ENCODE measurements at places on chromosomes 5 and 9.
A peak's percentile ranks its signal among the peaks of the same experiment; 100 is the strongest.

DNA sequence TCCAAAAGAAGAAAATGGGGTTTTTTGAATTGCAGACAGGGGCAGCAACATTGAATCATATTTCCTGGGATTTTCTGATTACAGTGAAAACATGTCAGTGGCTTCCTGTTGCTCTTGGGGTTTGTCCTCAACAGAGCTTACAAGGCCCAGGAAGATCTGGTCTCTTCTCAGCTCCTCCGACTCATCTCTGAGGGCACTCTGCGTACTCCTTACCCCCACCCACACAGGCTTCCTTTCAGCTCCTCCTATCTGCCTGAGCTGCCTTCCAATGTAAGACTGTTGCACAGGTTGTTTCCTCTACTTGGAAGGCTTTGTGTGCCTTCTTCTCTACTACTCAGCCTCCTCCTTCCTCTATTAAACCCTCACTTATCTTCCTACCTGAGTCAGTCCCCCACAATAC, 245.1 kb upstream of the MEF2C start:
- DNase-seq, result no peak

- DNase-seq, result no peak
These were observed 29.8 kb downstream of the TNFAIP8 start for GRCh38 chr5:119385536-119386128.

GRCh38 chr5:55597014-55597981, 62.5 kb upstream of the PLPP1 start:
- DNase-seq, result no peak

DNA sequence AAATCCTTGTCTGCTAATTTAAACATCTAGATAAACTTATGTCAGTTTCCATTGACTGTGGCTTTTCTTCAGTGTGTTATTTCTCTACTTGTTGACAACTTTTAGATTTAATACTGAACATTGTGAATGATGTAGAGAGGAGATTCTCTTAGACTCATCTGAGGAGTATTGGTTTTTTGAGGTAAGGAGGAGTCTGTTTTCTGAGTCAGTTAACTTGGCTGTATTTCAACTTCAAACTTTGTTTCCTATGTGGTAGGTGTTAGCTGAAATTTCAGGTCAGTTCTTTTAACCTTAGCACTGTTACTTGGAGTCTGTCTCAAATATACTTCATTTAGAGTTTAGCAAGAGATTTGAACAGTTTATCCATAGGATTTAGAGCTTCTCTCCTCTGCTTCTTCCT, 67.9 kb downstream of the XRCC4 start:
- no peak for DNase-seq

- DNase-seq, result no peak
These were observed 44.3 kb downstream of the GLRA1 start for GRCh38 chr5:151880324-151880723.

GRCh38 chr9:130782886-130783530, 52.0 kb upstream of the ABL1 start:
- DNase-seq, result no peak

DNA sequence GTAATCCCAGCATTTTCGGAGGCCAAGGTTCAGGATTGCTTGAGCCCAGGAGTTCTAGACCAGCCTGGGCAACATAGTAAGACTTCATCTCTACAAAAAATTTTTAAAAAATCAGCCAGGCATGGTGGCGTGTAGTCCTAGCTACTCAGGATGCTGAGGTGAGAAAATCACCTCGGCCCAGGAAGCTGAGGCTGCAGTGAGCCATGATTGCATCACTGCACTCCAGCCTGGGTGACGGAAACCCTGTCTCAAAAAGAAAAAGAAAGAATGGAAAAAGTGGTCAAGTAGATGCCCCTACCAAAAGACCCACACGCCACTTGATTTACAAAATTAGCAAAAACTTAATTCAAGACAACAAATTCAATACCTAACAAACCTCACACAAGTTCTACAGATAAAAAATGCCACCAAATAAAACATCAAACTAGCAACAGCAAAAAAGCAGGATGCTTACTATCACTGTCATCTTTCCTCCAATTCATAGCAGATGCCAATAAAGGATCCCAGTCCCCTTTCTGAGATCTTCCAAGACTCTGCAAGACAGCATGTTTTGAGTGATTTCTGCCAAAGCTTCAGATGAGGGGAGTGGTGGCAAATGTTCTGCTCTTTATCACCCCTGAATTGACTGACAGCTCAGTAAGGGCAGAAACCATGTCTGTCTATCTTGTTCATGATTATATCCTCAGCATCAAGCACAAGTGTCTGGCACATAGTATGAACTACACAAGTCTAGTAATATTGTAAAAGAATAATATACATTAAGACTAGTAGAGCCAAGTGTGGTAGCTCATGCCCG, 34.2 kb upstream of the TESK1 start:
- DNase-seq, result peak; percentile 30

DNA sequence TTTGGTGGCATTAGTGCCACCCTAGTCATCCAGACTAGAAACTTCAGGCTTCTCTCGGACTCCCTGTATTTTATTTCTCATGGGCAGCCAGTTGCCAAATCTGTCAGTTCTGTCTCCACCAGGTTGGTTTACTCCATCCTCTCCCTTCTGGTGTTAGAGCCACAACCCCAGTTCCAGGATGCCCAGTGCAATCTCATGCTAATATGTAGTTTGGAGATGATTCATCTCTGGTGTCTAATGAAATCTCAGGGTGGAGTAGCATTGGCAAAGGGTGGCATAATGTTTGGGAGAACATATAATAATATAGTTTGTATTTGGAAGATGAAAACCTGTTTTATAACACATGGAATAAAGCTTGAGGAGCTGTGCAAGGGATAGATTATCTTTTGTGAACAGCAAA, 30.2 kb downstream of the SLC46A2 start:
- no peak for DNase-seq

DNA sequence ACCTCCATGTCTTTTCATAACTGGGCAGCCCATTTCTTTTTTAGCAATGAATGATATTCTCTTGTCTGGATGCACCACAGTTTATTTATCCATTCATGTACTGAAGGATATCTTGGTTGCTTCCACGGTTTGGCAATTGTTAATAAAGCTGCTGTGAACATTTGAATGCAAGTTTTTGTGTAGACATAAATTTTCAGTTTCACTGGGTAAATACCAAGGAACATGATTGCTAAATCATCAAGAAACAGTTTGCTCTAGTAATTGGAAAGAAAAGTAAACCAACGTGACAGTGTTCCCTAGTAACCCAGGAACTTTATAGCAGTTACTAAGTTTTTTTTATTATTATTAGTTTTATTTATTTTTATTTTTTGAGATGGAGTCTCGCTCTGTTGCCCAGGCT, 100.4 kb downstream of the VPS13A start:
- DNase-seq, result no peak

GRCh38 chr5:81398741-81399140, 4.8 kb upstream of the ACOT12 start:
- no peak for DNase-seq

- no peak for DNase-seq
These were observed 711.8 kb upstream of the CTNND2 start for GRCh38 chr5:12616093-12616492.

- DNase-seq, result no peak
These were observed 43.6 kb downstream of the ENC1 start for GRCh38 chr5:74596927-74597326.

- DNase-seq, result no peak
These were observed 264.3 kb upstream of the KCNN2 start for GRCh38 chr5:114097570-114097969.

DNA sequence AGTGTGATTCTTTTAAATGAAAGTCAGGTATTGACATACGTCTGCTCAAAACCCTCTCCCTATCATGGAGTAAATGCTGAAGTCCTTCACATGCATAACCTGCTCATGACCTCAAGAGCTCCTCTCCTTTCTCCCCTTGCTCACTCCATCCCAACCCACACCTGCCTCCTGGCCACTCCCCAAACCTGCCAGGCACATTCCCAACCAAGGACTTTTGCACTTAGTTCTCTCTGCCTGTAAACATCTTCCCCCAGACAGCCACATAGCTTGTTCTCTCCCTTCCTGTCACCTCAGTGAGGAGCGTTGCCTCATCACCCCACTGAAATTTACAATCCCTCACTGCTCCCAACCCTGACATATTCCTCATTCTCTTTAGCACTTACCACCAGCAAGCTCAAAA, 8.7 kb downstream of the SETD9 start:
- no peak for DNase-seq

DNA sequence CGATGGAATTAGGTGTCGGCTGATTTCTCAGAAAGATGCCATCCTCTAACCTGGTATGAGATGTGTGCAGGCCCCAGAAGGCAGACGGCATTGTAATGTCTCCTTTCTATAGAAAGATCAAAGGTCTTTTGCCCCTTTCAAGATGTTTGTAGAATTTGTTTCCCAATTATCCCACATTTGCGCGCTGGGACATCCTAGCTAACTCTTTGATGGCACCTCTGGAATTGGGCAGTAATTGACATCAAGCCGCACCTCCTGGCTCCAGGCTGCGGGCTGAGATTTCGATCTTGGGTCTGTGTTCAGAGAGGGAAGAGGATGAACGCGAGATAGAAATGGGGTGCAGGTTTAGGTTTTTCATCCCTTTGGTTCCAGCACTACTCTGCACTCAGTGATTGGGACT, 84.8 kb upstream of the LMX1B start:
- DNase-seq, result no peak

- DNase-seq, result no peak
These were observed 71.1 kb downstream of the TNC start for GRCh38 chr9:115046824-115047223.

GRCh38 chr5:139946006-139946405, 97.1 kb downstream of the NRG2 start:
- DNase-seq, result no peak

DNA sequence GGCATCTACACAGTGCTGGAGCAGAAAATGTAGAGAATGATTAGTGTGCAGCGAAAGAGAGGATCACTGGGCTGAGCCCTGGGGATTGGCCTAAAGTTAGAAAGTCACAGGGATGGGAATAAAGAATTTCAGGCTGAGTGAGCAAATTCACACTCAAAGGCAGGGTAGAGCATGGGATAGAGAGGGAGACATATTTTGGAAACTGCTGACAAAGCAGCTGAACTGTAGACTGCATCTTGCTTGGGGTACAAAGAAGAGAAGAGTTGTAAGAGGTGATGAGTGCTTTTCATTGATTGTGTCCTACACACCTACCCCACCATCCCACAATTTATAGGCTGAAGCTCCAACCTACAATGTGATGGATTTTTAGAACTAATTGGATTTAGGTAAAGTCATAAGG, 677.8 kb downstream of the TAF11L14 start:
- no peak for DNase-seq

GRCh38 chr5:109496112-109496511, 86.3 kb upstream of the PJA2 start:
- no peak for DNase-seq

- DNase-seq, result no peak
These were observed 16.0 kb upstream of the AFF4 start for GRCh38 chr5:132979367-132979940.

DNA sequence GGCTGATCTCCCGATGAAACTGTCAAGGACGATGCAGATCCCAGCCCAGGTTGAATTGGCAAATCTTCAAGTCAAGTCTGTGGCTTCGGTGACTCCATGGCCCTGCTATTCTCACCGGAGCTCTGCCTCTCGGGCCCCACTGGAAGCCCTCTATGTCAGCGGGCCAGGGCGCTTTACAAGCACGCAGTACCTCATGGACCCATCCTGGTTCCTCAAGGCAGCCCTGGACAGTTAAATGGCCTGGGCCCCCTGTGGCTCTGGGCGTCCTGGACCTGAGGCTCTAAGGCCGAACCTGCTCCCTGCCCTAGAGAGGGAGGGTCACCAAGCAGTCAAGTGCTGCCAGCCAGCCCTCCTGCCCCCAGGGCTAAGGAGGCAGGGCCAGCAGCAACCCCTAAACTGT, 45.3 kb downstream of the STC2 start:
- DNase-seq, result no peak

DNA sequence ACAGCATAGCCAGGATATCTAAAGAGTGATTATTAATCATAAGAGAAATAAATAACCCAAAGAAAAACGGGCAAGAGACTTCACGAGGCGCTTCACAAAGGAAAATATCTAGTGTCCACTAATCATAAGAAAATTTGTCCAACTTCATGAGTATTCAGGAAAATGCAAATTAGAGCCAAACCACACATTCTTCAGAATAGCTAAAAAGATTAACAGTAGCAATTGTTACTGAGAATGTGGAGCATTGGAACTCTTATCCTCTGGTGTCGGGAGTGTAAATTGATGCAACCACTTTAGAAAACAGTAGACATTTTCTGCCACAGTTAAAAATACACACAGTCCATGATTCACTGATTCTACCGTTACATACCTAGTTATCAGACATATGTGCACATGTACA, 145.7 kb downstream of the CWC27 start:
- no peak for DNase-seq

GRCh38 chr5:119019949-119020348, 31.6 kb upstream of the DTWD2 start:
- DNase-seq, result no peak

GRCh38 chr9:135608294-135608998, 30.9 kb downstream of the GLT6D1 start:
- DNase-seq, result no peak

DNA sequence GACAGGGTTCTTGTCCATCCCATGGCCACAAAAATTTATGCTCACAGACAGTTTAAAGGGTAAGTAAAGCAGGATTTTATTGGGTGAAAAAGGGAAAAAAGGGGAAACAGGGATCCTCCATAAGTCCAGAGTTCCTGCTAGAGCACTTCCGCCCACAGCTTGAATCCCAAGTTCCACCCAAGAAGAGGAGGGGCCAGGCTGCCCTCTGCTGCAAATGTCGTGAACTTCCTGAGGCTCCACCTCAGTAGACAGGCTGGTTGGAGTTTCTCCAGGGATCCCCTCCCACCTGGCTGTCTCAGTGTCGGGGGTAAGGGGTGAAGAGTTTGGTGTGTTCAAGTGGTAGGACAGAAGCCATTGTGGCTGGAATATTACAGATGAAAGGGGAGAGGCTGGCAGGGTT, 275.0 kb upstream of the SGCD start:
- no peak for DNase-seq

DNA sequence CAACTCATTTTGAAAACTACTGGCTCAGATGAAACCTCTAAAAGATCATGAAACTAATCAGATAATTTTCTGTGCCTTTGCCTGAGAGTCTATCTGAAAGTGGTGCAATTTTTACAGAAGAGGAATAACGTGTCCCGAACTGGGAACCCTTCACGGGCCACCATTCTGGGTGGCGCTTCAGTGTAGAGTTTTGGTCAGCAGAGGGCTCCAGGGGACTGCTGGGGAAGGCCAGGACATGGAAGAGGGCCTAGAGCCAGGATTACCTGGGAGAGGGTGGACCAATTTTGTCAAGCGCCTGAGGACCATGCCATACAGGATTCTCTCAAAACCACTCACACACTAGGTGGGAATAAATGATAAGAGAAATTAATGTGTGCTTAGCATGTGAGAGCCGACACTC, 49.7 kb upstream of the PLEKHG4B start:
- no peak for DNase-seq

- DNase-seq, result no peak
These were observed 277.0 kb downstream of the SMARCA2 start for GRCh38 chr9:2291980-2292704.

DNA sequence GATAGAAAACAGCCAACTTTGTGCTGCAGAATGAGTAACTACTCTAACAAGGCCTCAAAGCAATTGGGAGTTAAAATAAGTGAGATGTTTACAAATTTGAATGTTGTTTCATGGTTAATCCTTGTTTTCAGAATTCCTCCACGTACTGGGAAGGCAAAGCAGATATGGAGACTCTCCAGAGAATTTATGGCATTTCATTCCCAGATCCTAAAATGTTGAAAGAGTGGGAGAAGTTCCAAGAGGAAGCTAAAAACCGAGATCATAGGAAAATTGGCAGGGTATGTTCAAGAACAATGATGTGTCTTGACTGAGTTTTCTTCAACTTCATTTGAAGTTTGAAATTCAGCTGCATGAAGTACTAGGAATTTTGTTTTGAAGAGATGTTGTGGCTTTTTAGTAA, 16.4 kb downstream of the TARS1 start:
- no peak for DNase-seq
